Activated CD8-positive, alpha-beta T cell treated with anti-CD3 and anti-CD28 coated beads for 36 hours (primary cell): ENCODE measurements at places on chromosomes 5 and 9. TPM values are rescaled to one million over a fixed set of nuclear protein-coding genes. Genes with fewer than 3 reads are reported as not detected.

TMEM141 gene
- 50.6 TPM for total RNA-seq

- no peak for DNase-seq
Observed at GRCh38 chr5:157952374-157952685, 93.4 kb upstream of the CLINT1 start.

IGFBPL1 gene
- not detected for total RNA-seq

DNA sequence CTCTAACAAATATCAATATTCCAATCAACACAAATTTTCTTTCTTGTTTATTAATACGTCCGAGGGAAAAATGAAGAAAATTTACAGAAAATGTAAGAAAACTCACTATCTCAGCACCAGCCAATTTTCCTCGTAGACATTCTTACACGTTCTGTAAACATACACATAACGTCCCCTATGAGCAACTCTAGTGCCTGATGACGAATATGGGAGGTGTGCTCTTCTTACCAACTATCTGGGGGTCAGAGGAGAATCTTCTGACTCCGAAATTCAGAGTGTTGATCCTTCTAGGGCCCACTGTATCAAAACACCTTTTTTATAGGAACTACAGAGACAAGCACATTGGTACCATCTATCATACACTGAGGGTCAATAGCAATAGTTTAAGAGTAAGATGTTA, 198.7 kb downstream of the GAPVD1 start:
- no peak for DNase-seq

ACOT12 gene
- total RNA-seq, result not detected

RRAGA gene
- 53.6 TPM for total RNA-seq

PSAT1 gene
- 182 TPM for total RNA-seq

- DNase-seq, result no peak
Observed at GRCh38 chr5:108753331-108753730, 5.6 kb downstream of the FER start.

GRCh38 chr9:5073701-5074100, 88.6 kb downstream of the JAK2 start:
- DNase-seq, result no peak

DNA sequence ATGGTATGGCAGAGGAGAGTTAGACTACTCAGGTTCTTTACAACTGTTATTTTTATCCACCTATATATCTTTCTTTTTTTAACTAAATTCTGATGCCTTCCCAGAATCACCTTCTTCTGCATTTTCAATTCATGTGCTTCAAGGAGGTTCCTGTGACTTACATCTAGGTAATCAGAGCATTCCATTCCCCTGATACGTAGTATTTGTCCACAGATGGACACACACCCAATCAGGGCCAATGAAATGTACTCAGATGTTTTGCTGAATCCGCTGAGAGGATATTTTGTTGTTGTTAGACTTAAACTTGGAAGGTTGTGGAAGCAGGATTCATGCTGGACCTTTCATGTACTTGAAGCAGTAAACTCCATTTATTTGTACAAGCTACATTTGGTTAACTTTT, 159.4 kb upstream of the FER start:
- DNase-seq, result no peak

- no peak for DNase-seq
Observed at GRCh38 chr5:80631278-80632259, 22.9 kb upstream of the MSH3 start.

- DNase-seq, result no peak
Observed at GRCh38 chr9:78577156-78577906, 280.4 kb downstream of the PSAT1 start.

- no peak for DNase-seq
Observed at GRCh38 chr9:76557674-76558225, 98.8 kb downstream of the GCNT1 start.
